ENCODE measurements at places on chromosomes 5 and 9.

DNA sequence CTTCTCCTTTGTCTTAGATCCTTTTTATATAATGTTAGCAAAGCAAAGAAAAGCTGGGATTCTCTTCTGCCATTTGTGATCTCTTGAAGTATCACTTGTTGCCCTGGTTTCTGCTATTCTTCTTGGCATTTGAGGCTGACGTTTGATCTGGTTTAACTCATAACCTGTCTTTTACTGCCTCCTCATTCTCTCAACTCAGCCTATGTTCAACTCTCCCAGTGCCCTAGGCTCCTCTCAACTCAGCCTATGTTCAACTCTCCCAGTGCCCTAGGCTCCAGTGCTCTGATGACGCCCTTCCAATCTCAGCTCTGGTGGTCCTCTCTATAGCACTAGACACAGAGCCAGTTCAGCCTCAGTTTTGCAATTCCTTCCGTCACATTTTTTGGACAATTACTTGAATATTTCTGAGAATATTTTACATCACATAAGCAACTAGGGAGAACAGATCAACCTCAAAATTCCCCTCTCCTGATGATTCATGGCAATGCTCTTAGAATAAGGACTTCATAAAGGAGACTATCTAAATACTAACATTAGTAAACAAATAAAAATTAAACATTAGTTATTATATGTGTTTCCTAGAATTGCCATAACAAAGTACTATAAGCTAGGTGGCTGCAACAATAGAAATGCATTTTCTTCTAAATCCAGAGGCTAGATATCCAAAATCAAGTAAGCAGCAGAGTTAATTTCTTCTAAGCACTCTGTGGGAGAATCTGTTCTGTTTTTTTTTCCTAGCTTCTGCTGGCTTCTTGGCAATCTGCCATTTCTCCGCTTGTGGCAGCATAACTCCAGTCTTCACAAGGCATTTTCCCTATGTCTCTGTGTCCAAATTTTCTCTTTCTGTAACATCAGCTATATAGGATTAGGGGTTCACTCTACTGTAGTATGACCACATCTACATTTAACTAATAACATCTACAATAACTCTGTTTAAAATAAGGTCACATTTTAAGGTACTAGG lies 662.1 kb upstream of the FTMT start:
- no peak for DNase-seq

DNA sequence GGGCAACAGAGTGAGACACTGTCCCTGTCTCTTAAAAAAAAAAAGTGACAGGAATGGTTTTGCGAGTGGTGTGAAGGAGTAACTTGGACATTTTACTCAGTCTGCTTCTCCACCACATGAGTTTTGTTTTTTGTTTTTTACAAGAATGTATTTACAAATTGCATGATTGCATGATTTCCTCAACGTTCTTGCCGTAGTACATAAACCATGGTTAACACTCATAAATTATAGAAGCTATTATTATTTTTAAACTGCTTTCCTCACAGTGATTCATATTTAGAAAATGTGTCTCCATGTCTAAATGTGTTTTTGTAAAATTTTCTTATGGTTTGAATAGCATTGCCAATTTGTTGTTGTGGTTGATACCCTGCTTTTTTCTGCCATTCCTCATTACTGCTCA lies 220.0 kb downstream of the GOLPH3 start:
- DNase-seq = no peak

DNA sequence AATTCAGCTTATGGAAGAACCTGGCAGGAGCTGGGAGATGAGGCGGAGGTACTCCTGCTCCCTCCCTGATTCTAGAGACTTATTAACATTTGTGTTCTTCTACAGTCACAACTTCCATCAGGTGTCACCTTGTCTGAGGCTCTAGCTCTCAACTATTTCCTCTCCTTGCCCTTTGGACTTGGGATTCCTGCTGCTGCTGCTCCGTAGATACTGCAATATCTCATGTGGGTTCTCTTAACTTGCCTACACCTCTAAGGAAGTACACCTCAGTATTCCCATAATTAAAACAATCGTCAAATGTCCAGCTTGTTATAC lies 21.2 kb downstream of the ANXA1 start:
- DNase-seq = no peak

DNA sequence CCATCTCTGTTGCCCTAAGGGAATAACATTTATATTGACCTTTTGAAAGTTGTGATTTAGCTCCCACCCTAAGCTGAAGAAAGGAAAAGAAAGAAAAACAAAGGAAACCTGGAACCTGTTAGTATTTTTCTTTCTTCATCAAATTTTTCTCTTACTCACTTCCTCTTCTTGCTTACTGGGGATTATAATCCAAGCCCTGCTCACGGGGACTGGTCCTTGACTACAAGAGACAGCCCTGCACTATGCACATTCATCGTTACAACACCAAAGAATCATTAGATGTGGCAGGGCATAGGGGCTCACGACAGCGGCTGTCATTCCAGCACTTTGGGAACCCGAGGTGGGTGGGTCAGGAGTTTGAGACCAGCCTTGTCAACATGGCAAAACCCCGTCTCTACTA lies 37.8 kb upstream of the LPAR1 start:
- DNase-seq = no peak

GRCh38 chr5:64595031-64595855 lies 89.4 kb downstream of the RGS7BP start:
- no peak for DNase-seq

GRCh38 chr9:4640027-4640426 lies 22.1 kb upstream of the PLPP6 start:
- DNase-seq = peak; percentile 33

DNA sequence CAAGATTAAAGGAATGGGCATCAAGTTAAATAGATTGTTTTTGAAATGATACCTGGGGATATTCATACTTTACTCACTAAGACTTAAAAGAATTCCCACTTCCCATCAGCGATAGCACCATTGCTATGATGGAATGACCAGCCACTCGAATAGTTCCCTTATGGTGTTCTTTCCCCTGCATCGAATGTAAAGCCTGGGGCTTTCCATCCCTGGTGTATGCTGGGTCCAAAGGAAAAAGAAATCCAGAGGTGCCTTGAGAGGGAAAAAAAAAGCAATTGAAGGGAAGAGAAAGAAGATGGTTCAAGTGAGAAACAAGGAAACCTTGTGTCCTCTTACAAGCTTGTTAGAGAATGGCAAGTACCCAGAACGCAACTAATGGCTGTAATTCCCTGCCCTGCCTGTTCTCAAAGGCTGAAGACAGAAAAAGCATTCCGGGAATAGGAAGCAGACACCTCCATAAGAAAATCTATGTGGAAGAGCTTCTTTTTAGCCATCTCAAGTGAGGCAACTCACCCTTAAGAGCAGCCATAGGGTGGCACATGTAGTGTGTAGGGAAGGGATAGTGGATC lies 351.1 kb upstream of the DAB2 start:
- DNase-seq = no peak

GRCh38 chr5:54177058-54177457 lies 133.3 kb downstream of the ARL15 start:
- DNase-seq = peak; percentile 54

All from AML-193 (cell line).